Fibroblast of skin of back (primary cell): ENCODE measurements at places on chromosomes 13 and 19.
A peak's percentile ranks its signal among the peaks of the same experiment; 100 is the strongest.

GRCh38 chr19:48190288-48190884 is 19.9 kb downstream of the ZSWIM9 start:
- peak; percentile 44 for DNase-seq

GRCh38 chr19:10876459-10877240 is 5.3 kb downstream of the CARM1 start:
- DNase-seq = no peak

- DNase-seq = no peak
These were observed 59.6 kb downstream of the RBM26 start for GRCh38 chr13:79346300-79346914.

- peak; percentile 9 for DNase-seq
These were observed 2.8 kb downstream of the BRME1 start for GRCh38 chr19:13902993-13903555.
